ENCODE measurements at places on chromosomes 16 and 17.

DNA sequence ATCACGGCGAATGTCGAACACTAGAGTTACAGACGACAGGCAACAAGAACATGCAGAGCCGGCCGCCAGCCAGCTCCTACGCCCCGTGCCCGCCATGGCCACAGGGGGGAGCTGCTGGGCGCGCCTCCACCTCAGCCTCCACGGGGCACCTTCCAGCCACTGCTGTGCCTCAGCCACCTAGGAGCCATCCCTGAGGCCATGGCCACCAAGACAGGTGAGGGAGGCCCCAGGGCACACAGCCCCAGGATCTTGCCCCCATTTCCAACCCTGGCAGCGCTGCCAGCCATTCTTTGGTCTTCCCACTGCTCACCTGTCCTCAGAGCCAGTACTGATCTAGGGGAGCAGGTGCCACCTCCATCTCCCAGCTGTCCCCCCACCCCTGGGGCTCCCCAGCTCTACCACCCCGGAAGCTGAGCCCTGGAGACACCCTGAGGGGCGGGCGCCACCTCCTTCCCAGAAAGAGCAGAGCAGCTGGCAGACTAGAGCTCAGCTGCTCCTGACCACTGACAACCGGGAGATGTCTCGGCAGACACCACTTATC is 11.8 kb downstream of the GNPTG start:
- no peak for DNase-seq

DNA sequence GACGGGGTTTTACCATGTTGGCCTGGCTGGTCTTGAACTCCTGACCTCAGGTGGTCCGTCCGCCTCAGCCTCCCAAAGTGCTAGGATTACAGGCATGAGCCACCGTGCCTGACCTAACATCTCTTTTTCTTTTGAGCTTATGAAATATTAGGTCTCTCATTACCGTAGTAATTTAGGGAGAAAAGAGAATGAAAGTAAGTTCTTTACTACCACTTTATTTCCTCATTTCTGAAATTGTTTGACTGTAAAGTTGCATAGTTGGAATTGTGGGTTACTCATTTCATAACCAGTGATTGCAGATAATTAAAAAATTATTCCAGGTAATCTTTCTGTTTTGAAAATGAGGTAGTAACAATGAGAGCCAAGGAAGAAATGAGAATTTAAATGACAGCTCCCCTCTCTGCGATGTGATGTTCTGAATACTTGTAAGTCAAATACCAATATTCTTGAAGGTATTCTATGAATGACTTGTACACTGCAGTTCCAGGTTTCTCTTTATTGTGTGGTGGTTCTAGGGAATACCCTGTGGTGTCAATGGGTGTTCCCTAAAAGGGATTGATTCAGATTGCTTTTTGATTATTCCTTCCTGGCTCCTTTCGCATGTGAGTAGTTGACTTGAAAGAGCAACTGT is 28.3 kb downstream of the MAP2K4 start:
- no peak for DNase-seq

GRCh38 chr17:65092262-65092661 is 35.7 kb upstream of the GNA13 start:
- DNase-seq = no peak

DNA sequence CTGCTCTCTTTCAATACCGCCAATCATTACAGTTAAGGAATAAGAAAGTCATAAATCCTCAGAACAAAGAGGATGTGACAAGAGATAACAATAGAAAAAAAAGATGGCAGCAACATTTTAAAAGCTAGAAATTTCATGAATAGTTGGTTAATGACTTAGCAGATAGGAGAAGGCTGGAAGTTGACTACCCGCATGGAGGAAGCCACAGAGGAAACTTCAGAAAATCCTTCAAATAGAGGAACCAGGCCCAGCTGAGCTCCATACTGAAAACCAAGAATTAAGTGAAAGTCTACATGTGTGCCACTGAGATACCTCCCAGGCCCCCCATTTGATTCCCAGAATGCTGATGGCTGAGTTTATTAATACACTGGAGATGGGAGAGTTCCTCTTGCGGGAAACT is 109.3 kb downstream of the GSG1L start:
- no peak for DNase-seq

DNA sequence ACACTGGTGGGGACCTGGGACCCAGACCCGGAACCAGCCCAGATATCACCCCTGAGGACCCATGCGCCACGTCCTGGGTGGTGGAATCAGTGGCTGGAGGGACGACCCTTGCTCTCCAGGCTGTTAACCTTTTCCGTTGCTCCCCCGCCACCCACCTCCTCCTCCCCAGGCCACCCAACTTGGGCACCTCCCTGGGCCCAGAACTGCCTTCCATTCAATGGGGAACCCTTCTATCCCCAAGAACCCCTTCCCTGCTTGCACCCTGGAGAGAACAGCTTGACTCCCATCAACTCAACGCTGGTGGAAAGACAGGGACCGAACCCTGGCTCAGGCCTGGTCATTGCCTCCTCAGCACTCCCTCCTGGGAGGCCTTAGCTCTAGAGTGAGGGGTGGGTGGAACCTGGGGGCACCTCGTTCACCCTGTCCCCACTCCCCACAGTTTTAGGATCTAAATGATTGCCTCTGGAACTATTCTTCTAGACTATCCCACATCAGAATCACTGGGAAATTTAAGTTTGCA is 5.7 kb upstream of the IL32 start:
- DNase-seq = no peak

GRCh38 chr17:78210111-78210510 is 3.9 kb upstream of the BIRC5 start:
- no peak for DNase-seq

DNA sequence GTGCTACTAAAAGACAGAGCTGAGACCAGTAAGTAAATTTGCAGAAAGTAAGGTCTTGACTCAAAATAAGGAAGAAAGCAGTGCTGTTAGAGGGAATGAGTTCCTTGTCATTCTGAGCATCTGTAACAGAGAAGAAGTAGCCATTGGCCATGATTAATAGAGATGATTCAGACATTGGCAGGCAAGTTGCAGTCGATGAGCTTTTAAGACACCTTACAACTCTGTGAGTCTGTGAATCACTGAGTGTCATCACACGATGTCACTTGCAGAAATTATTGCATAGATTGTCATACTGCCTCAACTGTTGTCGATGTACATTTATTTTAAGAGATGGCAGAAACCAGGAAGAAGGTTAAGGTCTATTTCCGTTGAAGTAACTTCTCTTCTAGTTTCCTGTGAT is 201.1 kb upstream of the CDH13 start:
- no peak for DNase-seq

DNA sequence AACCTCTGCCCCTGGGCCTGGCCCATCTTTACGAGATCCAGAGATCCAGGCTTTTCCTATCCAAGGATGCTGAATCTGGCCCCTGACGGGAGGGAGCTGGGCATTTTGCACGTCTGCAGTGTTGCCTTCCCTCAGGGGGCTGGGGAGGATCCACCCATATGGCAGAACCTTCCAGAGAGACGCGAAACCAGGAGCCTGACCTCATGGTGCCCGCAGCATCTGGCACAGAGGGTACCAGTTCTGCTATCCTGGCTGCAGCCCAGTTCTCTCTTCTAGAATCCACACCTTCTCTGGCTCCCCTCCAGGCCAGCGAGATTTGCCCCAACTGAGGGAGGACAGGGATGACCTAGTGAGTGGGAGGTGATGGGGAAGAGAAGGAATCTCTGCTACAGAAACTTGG is 20.5 kb upstream of the ZNF652 start:
- DNase-seq = no peak

DNA sequence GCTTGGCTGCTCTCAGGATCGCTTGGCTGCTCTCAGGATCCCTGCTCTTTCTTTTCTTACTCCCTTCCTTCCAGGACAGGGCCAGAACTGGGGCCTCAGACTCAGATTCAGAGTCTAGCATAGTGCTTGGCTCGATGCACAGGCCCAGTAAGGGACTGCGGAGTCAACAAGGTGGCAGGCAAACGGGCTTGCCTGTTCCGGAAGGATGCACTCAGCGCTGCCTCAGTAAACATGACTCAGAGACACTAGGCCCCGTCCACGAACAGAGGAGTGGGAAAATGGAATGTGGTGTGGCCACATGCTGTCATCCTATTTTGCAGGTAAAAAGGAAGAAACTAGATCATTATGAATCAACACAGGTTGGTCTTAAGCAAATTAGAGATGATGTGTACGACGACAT is 9.8 kb downstream of the SPHK1 start:
- DNase-seq = no peak

DNA sequence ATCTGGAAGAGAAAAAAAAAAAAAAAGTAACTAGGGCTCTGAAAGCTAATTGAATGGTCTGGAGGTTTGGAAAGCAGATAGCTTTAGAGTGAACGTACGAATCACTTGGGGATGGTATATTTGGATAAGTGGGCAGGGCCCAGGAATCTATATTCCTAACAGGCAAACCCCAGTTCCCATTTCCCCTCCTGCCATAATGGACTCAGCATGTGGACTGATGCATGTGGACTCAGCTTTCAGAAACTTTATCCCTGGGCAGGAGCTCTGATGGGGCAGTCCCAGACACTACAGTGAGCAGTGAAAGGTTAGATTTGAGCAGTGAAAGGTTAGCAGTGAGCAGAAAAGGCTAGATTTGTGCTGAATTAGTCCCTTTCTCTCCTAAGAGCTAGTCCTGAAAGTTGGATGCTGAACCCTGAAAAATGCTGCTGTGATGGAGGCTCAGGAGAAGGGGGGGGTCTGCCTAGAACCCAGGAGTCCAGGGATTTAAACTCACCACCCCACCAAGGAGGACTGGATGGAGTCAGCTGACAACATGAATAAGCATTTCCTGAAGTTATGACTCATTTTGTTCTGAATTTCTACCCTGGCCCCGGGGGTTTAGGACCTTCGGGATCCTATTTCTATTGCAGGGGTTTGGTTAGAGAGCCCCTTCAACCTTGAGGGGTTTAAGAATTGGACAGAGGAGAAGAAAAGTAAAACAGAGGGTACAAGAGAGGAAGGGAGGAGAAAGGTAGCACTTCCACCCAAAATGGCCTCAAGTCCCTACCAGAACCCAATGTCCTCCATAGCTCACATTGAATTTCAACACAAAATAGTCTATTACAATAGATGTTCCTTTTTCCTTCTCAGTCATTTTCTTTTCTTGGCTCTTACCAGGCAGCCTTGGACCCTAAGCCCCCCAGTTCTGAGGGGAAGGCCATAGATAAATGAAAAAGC is 10.3 kb upstream of the FZD2 start:
- DNase-seq = no peak

DNA sequence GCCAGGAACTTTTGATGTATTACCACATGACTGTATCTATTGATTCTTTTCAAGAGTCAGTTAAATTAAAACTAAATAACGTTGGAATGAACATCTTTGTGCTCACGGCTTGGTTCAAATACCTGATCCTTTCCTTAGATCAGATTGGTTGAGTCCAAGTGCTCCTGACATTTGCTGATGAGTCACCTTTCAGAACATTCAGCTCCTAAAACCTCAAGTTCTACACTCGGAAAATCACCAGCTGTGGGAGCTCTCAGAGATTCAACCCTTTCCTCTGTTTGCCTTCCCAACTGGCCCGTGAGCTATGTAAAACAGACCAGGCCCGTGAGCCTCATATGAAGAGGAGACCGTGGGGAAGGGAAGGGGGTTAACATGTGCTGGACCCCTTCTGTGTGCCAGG is 68.1 kb downstream of the RTN4RL1 start:
- DNase-seq = no peak

DNA sequence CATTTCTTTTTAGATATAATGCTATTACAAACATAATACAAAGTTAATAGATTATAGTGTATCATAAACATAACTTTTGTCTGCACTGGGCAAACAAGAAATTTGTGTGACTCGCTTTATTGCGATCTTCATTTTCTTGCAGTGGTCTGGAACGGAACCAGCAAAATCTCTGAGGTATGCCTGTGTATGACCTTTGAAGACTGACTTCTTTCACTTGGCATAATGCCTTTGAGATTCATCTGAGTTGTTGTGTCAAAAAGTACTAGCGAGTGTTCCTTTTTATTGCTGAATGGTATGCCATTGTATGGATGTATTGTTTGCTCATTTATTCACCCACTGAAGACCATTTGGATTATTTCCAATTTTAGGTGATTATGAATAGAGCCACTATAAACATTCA is 69.2 kb downstream of the TANC2 start:
- no peak for DNase-seq

DNA sequence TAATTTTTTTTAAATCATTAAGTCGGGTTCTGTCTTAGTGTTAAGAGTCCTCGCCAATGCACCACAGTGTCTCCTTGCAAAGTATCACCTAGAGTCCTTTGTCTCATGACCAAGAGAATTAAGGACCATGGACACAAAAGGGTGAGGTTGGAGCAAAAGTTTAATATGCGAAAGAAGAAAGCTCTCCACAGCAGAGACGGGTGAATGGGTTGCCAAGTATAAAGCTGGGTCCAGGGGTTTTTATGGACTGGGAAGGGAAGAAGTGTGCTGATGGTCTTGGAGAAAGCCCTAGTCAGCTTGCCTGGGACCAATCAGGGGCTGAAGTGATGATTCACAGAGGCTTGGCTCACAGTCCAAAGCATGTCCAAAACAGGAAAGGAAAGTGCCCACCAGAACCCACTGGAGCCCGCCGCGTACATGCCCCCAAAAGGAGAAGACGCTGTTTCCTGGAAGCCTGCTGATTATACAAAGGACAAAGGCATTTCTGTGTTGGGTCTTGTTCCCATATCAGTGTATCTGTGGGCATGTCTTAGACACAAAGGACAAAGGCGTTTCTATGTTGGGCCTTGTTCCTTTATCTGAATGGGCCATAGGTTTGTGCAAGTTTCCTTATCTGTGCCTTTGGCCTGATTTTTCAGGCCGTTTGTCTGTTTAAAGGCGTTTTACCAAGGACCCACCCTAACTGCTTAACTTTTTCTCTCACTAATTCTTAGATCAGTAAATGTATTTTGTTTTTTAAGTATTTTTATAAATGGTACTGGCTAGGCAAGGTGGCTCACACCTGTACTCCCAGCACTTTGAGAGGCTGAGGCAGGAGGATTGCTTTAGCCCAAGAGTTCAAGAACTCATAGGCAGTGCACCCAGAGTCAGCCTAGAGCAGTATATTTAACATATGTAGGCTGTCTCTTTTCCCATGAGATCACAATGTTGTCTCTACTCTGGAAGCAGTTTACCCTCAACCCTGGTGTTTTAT is 28.7 kb upstream of the ATF7IP2 start:
- no peak for DNase-seq

DNA sequence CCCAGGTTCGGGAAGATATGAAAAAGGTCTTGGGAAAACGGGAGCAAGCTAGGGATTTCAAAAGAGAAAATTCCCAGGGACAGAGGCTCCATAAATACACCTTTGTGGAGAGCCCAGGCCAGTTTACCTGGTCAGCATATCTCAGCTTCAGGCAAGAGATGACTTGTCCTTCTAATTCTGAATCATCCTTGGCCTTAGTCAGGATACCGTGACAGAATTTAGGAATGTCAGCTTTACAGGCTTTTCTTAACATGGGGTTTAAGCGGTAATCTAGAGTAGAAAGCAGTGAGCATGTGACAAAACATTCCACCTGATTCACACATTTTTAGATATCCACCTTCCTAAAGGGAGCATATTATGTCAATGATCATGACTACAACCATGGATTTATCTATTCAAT is 41.1 kb upstream of the CLEC18B start:
- DNase-seq = no peak

Data from DMS 273 treated with DMSO at 0.1 percent for 48 hours (cell line).